ENCODE measurements at places on chromosomes 16 and 17.

DNA sequence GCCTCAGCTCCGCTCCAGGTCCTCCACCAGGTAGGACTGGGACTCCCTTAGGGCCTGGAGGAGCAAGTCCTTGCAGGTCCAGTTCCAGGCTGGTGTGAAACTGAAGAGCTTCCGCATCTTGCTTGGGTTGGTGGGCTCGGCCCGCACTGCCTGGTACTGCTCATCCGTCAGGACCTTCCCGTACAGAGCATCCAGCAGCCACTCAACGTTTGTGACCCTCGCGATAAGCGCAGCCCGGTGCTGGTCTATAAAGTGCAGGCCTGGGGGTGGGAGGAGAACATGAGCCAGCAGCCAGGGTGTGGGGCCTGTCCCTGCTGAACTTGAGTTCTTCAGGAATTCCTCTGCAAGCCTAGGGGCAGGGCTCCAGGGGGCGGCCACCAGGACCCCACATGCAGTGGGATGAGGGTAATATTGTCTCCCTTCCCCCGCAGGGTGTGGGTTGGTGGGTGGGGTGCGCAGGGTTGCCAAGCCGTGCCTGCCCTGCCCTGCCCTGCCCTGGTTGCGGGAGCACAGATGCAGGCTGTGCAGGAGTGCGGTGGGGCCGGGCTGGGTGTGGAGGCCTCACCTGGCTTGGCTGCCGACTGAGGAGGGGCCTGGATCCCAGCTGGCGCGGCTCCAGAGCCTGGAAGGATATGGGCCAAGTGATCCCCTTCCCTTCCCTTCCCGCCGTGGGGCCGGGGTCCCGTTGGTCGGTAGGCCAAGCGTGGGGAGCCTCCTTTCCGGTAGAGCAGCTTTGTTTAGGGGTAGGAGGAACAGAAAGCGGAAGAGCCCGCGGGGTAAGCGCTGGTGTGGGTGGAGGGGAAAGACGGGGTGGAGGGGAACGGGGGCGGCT lies 762 bp downstream of the PYCARD start:
- no peak for DNase-seq

DNA sequence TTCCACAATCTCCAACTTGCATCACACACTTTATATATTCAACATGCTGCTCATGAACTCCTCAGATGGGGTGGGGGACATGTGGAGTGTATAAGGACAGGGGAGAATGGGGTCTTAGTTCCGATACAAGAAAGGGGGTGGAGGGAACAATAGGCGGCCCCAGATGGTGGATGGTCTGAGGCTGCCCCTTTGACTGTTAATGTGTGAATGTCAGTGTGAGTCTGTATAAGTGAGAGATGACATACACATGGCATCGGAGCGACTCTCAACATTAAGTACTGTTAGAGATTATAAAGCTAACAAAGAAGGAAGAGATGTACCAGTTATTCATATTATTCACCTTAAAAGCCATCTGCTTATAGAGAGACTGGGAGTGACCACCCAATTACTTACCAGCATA lies 193.1 kb downstream of the AXIN2 start:
- DNase-seq = no peak

DNA sequence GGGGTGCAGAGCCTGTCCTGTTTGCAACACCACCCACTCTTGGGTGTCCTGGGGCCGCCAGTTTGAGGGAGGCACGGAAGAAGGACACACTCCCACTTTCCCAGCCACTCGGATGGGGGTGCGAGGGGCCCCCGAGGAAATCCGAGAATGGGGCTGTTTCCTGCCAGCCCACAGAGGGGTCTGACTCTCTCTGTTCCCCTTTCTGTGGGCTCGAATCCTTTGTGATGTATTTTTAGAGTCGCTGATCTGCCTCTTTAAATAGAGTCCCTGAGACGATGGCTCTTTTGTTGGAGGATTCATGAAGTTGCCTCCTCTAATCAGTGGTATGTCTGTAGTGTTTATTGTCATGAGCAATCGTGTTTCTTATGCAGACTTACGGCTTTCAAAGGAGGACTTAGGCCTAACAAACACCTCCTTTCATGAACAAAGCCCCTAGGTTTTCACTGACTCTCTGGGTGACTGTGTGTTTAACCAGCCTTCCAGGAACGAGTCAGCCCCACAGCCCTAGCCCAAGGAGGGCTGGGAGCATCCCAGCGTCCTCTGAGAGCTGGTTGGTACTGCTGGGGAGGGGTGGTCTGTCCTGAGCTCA lies 29.1 kb downstream of the CIBAR2 start:
- DNase-seq = no peak

DNA sequence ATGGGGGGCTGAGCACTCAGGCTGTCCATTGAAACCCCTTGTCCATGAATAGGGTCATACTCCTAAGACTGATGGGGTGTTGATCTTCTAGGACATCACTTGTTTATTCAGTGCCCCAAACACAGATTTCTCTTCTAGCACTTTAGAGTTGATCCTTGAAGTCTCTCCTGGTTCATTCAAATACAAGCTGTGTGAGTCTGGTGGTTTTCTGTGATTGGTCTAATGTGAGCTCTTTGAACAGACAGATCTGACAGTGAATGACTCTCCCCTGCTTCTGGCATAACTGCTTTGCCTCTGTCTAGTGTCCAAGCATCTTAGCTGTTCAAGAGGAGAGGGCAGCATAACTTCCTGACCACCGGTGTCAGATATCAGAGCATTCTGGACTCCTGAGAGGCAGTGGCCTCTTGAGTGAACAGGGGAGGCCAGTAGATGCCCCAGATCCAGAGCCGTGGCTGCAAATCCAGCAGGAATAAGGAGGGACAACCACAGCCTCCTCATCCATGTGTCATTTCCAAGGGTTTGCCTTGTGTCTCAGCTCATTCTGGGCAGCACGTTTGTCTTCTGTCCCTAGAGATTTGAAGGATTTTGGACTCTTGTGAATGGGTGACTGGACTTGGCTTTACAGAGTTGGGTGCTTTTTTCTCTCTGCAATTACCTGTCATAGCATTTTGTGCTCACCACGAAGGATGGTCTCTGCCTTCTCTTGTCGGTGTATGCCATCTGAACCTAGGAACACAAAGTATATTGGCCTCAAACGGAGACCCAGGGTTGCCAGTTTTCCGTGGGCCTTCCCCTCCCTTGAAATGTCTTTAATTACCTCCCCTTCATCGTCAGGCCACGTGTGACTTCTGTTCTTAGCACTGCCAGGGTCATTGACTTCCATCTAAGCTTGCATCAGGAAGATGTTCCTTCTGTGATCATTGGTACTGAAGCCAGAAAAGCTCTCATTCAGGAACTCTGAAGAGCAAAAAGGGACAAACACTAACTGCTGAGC lies 13.9 kb upstream of the CLEC18C start:
- DNase-seq = no peak

GRCh38 chr17:64622931-64623654 lies 39.0 kb downstream of the SMURF2 start:
- DNase-seq = no peak

- DNase-seq = no peak
Measured at GRCh38 chr16:86498155-86498670, 12.1 kb upstream of the FOXF1 start.

DNA sequence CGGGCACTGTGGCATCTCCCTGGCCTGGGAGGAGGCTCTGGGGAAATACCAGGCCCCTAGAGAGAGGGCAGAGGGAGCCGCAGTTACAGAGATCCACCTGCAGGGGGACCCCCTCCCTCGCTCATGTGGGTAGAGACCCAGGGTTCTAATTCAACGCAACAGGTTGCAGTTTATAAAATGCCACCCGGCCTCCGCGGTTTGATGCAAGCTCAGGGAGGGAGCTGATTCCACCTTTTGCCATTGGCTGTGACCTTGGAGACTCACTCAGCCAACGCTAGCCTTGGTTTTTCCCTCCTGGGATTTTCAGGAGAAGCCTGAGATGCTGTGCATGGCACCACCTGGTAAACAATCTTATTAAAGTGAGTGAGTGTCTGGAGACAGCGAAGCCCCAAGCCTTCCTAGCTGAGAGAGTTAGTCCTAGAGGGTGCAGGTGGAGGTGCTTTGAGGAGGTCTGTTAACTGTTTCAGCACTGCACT lies 12.1 kb downstream of the TTLL6 start:
- peak; percentile 70 for DNase-seq

- no peak for DNase-seq
Measured at GRCh38 chr17:17822189-17822588, 14.6 kb downstream of the SREBF1 start.

GRCh38 chr16:81621496-81621895 lies 157.6 kb upstream of the PLCG2 start:
- no peak for DNase-seq

DNA sequence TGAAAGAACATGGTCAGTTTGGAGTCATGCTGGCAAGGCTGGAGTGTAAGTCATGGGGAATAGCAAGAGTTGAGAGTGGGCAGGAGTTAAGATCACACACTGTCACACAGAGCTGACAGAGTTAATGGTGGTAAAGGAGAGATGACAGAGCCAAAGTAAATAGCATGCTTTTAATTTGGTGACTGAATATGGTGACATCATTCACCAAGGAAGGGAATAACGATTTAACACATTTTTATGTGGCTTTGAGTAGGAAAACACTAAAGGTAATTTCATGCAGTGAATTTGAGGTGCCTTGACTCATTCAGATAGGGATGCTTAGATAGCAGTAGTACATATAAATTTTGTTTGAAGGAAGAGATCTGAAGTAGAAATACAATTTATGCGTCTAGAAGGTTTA lies 42.1 kb downstream of the SYNRG start:
- DNase-seq = no peak

DNA sequence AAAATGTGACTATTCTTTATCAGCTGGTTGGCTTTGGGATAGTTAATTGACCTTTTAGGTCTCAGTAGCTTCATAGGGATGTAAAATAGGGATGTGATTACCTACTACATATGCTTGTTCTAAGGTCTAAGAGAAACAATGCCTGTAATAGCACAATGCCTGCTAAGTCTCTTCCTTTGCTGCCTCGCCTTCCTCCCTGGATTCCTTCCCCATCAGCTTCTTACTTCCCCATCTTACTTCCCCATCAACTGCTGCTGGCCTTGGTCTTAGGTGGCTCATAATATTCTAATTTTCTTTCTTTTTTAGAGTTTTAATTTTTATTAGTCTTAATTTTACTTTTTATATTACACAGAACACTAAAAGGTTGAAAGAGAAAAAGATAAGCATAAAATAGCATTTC lies 59.2 kb upstream of the GOT2 start:
- DNase-seq = no peak

DNA sequence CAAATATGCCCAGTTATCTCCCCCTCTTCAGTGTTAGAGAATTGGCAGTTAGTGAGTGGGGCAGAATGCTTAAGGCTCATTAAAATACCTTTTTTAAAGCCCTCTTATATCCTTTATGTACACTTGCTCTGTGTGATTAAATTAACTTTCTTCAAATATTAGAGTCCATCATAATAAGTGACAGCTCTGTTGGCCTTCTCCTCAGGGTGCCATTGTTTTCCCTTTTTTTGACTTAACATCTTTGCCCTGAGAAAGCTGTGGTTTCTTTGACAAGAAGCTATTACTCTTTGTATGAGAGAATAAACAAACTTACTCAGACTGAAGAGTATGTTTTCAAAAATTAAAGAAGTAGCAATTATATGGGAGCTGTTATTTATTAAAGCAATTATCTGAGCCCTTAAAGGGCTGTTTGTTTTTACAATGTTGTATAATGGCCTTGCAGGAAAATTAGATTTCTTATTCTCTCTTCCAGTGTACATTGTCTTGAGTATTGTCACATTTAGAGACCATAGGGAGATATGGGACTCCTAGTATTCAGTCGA lies 13.4 kb downstream of the RBBP6 start:
- DNase-seq = no peak

DNA sequence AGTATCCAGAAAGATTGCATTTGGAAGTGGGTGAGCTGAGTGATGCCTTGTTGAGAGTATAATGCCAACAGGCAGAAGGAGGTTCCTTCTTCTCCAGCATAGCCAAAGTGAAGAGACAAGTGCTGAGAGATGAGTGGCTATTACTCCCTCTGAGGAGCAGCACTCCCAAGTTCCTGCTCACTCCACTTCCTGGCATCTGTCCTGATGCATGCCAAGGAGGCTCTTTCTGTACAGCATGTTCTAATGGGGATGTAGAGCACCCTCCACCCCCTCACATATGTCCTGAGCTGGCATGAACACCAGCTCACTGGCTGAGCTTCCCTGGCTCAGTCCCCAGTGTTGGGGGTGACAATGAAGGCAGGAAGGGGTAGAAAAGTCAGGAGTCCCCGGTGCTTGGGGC lies 44.2 kb upstream of the DNAH9 start:
- DNase-seq = no peak

GRCh38 chr16:67673712-67674580 lies 7.3 kb downstream of the C16orf86 start:
- DNase-seq = no peak

DNA sequence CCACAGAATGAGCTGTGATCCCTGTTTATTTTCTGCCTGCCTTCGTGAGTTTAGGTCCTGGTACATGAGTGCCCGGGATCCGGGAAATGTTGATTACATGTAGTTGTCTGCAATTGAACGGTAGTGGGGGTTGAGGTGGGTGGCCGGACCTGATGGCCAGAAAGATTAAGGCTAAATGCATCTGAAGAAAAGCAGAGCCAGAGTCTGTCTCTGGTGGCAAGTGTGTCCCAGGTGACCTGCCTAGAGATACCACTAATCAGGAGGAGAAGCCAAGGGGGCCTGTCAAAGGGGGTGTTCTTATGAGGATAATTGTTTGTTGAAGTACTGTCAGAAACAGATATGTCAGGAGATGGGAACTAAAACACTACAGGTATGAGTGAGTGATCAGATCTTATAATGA lies 154.0 kb upstream of the ASIC2 start:
- no peak for DNase-seq

GRCh38 chr16:50502616-50503011 lies 45.6 kb upstream of the NKD1 start:
- no peak for DNase-seq

GRCh38 chr17:59178266-59178985 lies 22.9 kb downstream of the PRR11 start:
- no peak for DNase-seq

DNA sequence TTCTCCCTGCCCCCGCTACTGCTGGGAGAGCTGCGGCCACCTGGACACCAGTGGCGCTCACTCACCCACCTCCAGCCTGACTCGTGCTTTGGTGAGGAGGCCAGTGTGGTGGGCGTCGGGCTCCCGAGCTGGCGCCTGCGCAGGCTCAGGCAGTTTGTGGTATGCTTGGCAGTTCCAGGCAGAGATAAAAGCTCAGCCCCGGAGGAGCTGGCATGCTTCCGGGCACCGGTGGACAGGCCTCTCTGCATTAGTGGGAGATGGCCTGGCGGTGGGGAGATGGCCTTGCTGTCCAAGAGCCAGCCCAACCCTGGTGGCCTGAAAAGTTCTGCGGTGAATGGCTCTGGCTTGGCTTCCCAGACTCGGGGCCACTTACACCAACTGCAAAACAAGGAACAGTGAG lies 4.1 kb downstream of the ADGRG1 start:
- DNase-seq = no peak

GRCh38 chr17:5950878-5951277 lies 119.3 kb upstream of the WSCD1 start:
- no peak for DNase-seq

GRCh38 chr17:8693328-8693727 lies 51.3 kb downstream of the CCDC42 start:
- no peak for DNase-seq

- DNase-seq = no peak
Measured at GRCh38 chr17:38579934-38580333, 25.8 kb downstream of the SRCIN1 start.

GRCh38 chr16:86195863-86196630 lies 297.1 kb downstream of the IRF8 start:
- DNase-seq = no peak

All from stimulated activated CD4-positive, alpha-beta T cell treated with anti-CD3 and anti-CD28 coated beads, Interleukin-2, amount 100 ng/mL, for 48 hours (primary cell).